ENCODE measurements at places on chromosomes 5 and 9.

DNA sequence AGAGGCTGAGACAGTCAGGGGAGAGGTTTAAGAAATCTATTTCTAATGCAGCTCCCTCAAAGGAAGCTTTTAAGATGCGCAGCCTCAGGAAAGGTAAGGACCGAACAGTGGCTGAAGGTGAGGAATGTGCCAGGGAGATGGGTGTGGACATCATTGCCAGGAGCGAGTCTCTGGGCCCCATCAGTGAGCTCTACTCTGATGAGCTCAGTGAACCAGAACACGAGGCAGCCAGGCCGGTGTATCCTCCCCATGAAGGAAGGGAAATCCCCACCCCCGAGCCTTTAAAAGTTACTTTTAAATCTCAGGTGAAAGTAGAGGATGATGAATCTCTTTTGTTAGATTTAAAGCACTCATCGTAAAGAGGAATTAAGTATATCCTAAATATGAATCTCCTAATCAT is 8.2 kb downstream of the CAVIN4 start:
- DNase-seq: no peak

DNA sequence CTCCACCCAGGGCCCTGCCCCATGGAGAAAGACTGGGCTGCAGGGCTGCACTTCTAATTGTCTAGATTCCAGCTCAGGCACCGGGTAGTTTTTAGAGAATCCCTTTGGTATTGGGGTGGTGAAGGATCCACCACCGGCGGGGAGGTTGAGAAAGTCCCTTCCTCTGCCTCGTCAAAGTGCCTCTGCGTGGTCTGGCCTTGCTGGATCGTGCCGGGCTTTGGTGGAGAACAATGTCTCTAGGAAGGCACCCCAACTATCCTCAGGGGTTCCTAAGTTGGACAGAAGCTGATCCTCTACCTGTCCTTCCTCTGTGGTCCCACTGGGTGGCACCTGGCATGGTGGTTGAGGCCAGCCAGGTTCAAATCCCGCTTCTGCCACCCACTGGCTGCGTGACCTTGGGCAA is 7.3 kb upstream of the AMBP start:
- DNase-seq: no peak

DNA sequence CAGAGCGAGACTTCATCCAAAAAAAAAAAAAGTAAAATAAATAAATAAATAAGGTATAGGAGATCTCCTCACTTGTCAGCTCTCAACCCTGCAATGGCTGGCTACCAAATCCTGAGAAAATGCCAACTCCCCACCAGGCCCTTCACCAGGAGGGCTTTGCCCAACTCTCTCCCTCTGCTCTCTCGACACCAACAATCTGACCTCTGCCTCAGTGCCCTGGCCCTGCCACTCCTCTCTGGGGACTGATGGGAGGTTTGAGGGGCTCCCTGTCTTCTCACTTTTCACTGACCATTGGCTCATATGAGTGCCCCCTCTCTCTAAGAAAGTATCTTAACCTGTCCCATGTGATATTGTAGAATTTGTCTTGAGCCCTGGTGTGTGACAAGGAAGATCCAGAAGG is 52.6 kb upstream of the SH3PXD2B start:
- no peak for DNase-seq

DNA sequence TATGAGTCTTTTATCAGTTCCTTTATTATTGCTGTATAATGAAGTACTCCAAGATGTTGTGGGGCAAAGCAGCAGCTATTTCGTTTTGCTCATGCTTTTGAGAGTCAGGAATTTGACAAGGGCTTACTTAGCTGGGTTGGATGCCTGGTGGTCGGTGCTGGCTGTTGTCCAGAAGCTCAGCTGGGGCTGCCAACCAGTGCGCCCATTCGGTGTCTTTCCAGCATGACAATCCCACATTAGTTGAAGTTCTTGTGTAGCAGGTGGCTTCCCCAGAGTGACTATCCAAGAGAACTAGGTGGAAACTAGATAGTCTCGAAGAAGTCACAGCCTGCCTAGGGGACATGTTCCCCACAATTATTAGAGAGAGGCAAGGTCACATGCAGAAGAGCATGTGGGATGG is 3.4 kb upstream of the FLT4 start:
- no peak for DNase-seq

DNA sequence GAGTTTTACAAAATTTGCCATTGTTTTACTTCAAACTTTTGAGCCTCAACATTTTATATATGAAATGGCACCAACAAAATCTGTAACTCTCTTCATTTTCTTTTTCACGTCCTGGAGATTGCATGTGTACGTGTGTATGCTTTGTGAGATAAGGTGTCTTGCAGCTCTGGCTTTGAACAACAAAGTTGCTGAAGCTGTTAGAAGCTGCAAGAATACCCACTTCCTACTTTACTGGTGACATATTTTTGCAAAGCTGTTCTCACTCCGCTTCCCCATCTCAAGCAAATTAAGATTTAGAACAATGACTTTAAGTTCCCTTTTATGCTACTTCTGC is 41.8 kb downstream of the FYB1 start:
- no peak for DNase-seq

DNA sequence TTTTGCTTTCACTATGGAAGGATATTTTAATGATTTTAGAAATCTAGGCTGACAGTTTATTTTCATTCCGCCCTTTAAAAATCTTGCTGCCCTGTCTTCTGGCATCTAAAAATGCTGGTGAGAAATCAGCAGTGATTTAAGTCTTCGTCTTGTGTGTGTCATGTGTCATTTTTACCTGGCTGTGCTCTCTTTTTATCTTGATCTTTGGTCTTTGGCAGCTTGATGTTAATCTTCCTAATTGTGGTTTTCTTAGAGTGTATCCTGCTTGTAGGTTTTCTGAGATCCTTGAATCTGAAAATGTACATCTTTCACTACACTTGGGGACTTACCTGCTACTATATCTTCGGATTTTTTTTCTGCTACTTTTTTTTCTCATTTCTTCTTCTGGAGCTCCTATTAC is 11.9 kb upstream of the LPCAT1 start:
- no peak for DNase-seq

GRCh38 chr5:21071986-21072385 is 1084.0 kb upstream of the CDH18 start:
- DNase-seq: no peak

DNA sequence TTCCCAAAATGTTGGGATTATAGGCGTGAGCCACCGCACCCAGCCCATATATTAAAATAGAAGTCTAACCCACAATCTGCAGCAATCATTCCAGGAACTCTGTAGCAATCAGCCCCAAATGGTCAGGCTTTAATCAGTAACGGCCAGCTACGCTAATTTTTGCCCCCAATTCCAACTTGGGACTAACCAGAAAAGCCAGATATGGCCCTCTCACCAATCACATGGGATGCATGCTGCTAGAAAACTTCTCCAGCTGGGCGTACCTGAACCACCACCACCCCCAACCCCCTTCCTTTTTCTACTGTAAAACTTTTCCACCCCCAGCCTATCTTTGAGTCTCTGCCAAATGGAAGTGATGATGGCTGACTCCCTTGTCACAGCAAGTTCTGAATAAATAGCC is 4.1 kb downstream of the SUSD1 start:
- no peak for DNase-seq

- DNase-seq: no peak
Measured at GRCh38 chr9:2839040-2839439, 4.9 kb downstream of the PUM3 start.

DNA sequence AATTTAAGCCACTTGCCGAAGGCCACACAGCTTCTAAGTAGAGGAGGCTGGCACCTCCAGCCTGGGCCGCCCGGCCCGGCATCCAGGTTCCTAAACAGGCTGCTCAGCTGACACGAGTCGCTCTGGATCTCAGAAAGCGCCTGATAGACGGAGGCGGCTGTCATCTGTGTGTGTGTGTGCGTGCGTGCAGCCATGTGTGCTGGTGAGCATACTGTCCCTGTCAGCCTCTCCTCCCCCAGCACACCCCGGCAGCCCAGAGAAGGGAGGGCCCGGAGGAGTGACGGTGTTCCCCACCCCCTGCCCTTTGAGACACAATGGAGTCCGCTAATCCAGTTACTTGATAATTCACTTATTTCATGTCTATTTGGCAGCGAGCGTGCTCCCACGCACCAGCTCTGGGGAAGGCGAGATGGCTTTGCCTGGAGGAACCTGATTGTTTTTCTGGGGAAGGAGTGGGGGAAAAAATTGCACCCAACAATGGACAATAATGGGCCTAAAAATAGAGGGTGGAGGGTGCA is 20.0 kb downstream of the NTNG2 start:
- no peak for DNase-seq

- DNase-seq: no peak
Measured at GRCh38 chr5:531101-531748, 7.0 kb upstream of the SLC9A3 start.

- DNase-seq: no peak
Measured at GRCh38 chr9:87520172-87520683, 22.6 kb downstream of the DAPK1 start.

GRCh38 chr5:74361406-74362358 is 278.8 kb downstream of the ENC1 start:
- DNase-seq: no peak

DNA sequence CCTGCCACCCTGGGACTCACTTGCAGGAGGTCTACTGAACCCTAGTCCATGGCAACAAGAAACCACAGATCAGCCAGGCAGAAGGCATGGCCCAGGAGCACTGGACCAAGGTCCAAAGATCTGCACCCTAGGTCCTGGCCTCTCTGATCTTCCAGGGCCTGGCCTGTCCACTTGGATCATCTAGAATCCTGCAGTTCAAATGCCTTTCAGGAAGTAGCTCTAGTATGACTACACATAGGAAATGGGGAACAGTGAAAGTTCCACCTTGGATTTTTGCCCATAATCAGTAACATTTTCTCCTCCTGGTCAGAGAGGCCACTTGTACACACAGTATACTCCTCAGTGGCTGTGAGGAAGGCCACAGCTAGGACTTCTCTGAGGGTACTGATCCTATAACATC is 11.5 kb downstream of the ANXA6 start:
- DNase-seq: no peak

- peak; percentile 24 for DNase-seq
Measured at GRCh38 chr5:152271420-152271819, 133.7 kb downstream of the NMUR2 start.

DNA sequence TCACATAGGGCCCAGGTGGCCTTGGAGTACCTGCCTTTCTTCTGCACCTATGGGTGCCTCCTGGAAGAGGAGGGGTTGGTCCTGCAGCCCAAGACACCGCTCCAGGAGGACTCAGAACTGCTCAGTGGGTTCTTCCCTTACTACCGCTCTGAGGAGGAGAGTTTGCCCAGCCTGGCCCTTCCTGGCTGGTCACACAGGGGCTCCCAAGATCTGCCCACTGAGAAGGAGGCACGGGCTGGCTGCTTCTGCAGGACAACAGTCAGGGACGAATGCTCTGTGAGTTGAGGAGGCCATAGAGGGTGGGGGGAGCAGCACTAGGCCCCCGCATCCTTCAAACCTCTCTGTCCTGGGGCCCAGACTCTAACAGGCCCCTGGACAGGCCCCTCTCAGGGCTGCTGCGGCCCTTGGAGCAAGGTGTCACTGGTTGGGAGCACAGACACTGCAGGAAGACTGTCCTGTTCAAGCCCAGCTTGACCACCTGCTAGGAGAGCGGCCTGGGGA is 9.9 kb upstream of the SLC25A48 start:
- no peak for DNase-seq

GRCh38 chr5:168064457-168064856 is 227.0 kb upstream of the WWC1 start:
- no peak for DNase-seq

DNA sequence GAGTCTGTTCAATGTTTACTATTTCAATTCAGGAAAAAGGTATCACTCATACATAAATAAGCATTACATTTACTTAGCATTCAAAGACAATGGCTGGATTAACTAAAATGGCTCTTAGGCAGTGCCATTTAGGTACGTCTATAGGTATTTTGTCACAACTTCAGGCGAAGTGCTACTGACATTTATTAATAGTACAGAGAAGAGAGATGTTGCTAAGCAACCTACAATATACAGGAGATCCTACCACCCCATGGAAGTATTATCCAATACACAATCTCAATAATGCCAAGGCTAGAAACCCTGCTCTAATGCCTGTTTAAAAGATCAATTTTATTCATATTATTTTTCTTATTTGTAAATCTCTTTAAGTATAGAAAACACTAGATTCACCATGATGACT is 76.0 kb downstream of the UBAP2 start:
- DNase-seq: no peak

DNA sequence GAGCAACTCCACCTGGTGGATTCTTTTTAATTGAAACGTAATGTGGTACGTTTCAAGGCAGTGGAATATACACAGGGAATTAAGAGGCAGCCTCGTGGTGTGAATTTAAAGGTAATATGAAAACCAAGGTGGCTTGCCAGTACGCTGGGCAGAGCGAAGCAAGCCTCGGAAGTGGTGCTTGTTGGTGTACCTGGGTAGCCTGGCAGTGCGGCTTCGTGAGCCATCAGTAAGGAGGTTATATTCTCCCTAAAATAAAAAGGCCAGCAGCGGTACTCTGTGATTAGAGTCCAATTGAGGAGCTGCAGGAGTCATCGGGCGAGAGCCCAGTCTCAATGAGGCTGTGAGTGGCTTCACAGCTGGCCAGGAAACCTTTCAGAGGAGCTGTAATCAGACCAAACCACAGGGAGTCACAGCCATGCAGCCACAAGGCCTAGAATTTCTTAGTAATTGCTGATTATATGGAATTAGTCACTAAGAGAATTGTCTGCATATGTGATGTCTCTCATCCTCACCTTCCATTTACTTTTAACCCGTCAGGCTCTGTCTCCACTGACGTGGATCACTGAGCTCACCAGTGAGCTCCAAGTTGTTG is 57.7 kb downstream of the DCP2 start:
- DNase-seq: no peak

- DNase-seq: no peak
Measured at GRCh38 chr5:44907396-44907795, 98.6 kb downstream of the MRPS30 start.

DNA sequence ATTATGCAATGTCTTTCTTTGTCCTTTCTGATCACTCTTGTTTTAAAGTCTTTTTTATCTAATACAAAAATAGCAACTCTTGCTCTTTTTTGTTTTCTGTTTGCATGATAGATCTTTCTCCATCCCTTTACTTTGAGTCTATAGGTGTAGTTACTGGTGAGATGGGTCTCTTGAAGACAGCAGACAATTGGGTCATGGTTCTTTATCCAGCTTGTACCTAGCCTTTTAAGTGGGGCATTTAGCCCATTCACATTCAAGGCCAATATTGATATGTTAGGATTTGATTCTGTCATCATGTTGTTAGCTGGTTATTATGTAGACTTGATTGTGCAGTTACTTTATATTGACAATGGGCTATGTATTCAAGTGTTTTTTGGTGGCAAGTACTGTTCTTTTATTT is 245.9 kb upstream of the TARS1 start:
- DNase-seq: no peak

DNA sequence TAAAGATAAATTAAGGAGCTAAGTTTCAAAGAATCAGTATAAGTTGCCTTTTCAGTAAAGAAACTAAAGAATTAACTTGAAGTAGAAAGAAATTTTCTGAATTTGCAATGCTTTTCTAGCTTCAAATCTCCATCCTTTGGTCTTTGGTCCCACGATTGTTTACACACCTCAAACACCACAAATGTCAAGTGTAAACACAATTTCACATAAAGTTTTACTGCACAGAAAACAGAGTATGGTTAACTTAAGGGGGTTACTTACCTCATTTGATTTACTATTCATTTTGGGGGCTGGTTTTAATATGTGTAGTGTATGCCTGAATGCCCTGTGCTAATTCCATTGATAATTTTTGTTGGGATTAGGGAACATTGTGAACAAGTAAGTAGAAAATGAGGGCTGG is 4.1 kb downstream of the CDO1 start:
- DNase-seq: no peak

All from endothelial cell (in vitro differentiated cells).